Adrenal gland (tissue), 19 donors: ENCODE measurements at places on chromosomes 2 and 18. TPM values are rescaled to one million over a fixed set of nuclear protein-coding genes. Genes with fewer than 3 reads are reported as not detected.

DNA sequence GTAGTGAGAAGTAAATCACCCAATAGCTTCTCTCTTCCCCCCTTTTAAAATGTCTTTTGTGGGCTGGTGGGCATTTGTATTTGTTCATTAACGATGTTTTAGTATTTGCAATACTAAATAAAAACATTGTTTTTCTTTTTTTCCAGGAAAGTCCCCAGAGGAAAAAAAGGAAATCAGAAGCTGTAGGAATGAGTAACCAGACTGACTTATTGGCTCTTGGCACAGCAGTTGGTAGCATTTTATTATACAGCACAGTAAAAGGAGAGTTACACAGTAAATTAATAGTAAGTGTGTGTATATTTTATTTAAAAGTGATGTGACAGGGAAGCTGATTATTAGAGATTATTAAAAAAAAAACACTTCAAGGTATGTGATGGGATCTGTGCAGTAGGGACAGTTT is 7.4 kb downstream of the WDR43 start:
- peaks cover 18% of the 10 kb centered on the region for H3K36me3 ChIP-seq
- peaks cover 15% of the 10 kb centered on the region for H3K4me1 ChIP-seq
- H3K27ac ChIP-seq: no peak overlapping the region
- no peak overlapping the region for H3K4me3 ChIP-seq
- no peak for DNase-seq
- H3K27me3 ChIP-seq: no peaks in the 10 kb centered on the region

DNA sequence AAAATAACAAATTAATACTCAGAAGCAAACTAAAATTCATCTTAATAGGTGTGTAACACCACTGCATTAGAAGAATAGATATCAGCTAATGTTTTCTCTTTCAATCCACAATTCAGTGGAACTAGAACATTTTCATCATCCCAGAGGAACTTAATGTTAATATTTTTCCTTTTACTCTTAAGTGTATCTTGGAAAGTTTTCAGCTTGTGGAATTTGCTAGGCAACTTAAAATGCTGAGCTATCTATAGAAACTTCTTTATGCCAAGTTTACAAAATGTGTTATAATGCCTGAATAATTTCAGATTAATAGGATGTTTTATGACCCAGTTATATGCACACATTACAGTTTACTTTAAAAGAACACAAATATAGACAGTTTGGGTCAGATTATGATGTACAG is 86.6 kb upstream of the FAM237A start:
- no peak for DNase-seq
- H3K4me1 ChIP-seq: no peaks in the 10 kb centered on the region
- H3K27ac ChIP-seq: no peak overlapping the region
- H3K36me3 ChIP-seq: no peaks in the 10 kb centered on the region
- H3K4me3 ChIP-seq: no peak overlapping the region

- no peaks in the 10 kb centered on the region for H3K27me3 ChIP-seq
- DNase-seq: peak; percentile 15
Observed at GRCh38 chr2:48341551-48342133, 188.3 kb upstream of the STON1 start.

The ACSL3 gene
- total RNA-seq: 74.7 TPM

The FRZB gene
- 1.3 TPM for total RNA-seq

The DSG4 gene
- total RNA-seq: not detected

GRCh38 chr2:101732199-101732598 is 34.7 kb downstream of the MAP4K4 start:
- no peak overlapping the region for H3K4me3 ChIP-seq
- no peak overlapping the region for H3K27ac ChIP-seq
- H3K36me3 ChIP-seq: no peaks in the 10 kb centered on the region
- H3K4me1 ChIP-seq: peaks cover 40% of the 10 kb centered on the region

GRCh38 chr2:38207168-38207567 is 131.2 kb upstream of the CYP1B1 start:
- H3K36me3 ChIP-seq: no peaks in the 10 kb centered on the region
- DNase-seq: no peak
- no peaks in the 10 kb centered on the region for H3K27me3 ChIP-seq
- no peaks in the 10 kb centered on the region for H3K4me1 ChIP-seq
- no peak overlapping the region for H3K27ac ChIP-seq
- no peak overlapping the region for H3K4me3 ChIP-seq

DNA sequence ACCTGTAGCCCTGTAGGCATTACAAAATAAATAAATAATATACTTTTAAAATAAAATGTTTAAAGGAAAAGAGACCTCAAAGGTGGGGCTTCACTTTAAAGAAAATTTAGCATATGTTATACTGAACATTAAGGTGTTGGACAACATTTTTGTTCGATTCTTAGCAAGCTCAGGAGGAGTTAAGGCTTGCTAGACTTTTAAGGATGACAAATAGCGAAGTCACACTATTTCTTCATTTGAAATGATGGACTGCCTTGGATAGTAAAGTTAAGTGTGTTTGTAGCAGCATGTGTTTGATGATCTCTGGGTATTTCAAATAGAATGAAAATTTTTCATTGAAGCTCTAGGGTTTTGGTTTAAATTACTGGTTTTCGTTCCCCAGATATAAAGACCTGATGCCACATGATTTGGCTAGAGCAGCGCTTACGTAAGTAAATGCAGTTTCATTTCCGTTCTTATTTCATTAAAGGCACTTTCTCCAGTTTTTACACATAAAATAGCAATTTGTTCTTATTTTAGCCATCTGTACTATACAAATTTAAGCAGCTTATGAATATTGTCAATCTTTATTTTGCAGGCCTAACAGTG is 24.9 kb downstream of the HADHB start:
- H3K36me3 ChIP-seq: peaks cover 3% of the 10 kb centered on the region
- H3K4me1 ChIP-seq: peaks cover 50% of the 10 kb centered on the region
- no peak overlapping the region for H3K4me3 ChIP-seq
- no peak for DNase-seq
- peak overlapping the region; percentile 73 for H3K27ac ChIP-seq

DNA sequence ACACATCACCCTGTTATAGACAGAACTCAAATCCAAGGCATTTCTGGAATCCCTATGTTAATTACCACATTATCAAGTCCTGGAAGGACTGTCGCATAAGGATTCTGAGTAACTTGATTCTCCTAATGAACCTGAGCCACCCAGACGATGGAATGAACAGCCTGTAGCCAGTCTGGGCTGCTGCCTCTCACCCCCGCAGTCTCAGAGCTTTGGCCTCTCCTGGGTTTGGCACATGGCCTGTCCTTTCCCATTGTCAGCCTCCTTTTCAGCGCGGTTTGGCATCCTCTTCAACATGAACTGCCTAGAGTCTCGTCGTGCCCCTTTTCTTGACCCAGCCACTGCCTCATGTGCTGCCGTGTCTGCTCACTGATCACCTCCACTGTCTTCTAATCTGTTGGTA is 147.6 kb downstream of the SLC8A1 start:
- H3K4me1 ChIP-seq: peaks cover 5% of the 10 kb centered on the region
- no peaks in the 10 kb centered on the region for H3K27me3 ChIP-seq
- H3K27ac ChIP-seq: no peak overlapping the region
- no peak for DNase-seq

- H3K4me1 ChIP-seq: no peaks in the 10 kb centered on the region
- no peaks in the 10 kb centered on the region for H3K36me3 ChIP-seq
- no peak overlapping the region for H3K27ac ChIP-seq
- no peak overlapping the region for H3K4me3 ChIP-seq
Observed at GRCh38 chr2:22347306-22347705, 1037.7 kb upstream of the KLHL29 start.
